RCC 7860 (cell line): ENCODE measurements at places on chromosomes 4 and X.

DNA sequence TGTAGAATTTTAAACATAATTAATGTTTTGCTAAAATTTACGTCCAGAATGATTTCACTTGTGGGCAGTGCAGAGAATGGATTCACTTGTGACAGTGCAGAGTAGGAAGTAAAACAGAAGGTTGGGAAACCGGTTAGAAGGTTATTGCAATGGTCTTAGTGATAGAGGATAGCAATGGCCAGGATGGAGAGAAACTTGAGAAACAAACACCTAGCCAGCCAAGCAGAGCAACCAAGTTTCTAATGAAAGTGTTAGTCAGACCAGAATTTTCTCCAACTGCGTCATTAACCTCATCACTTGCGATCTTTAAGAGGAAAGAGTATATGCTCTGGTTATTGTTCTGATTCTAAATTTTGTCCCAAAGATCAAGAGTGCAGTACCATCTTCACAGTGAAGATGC lies 50.0 kb upstream of the TBC1D9 start:
- no peak for DNase-seq

GRCh38 chr4:159046683-159047082 lies 56.2 kb upstream of the RAPGEF2 start:
- no peak for DNase-seq

DNA sequence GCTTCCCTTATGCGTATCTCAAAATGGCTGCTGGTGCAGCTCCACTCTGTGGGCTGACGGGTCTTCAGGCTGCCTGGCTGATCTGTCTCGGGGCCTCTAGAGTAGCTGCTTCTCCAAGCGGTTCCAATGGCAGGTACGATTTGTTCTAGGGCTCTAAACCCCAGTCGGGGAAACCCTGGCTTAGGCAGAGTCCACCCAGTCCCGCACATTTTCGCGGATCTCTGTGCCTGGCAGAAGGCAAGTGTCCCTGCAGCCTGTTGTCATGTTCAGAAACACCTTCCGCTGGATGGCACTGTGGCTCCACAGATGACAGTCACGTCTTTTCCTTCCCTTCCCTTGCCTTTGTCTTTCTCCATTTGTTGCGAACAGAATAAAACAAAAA lies 54.4 kb downstream of the NBDY start:
- DNase-seq, result no peak

GRCh38 chr4:162767083-162767482 lies 399.6 kb downstream of the NAF1 start:
- no peak for DNase-seq

- DNase-seq, result no peak
These were observed 30.0 kb downstream of the BBS12 start for GRCh38 chr4:122762520-122762919.

DNA sequence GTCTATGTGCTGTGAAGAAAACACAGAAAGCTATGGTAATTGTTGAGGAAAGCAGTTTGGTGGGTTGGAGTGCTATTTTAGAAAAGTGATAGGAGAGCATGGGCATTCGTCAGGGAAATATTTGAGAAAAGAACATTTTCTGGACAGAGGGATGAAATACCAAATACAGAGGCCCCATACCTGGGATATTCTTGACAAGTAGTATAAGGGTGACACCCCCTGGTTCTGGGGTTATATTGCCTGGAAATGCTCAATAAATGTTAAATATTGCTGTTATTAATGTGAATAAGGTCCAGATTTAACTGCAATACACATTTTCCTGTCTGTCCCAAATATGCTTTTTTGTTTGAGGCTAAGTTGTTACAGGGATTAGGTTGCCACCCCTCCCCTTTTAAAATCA lies 42.9 kb downstream of the WWC2 start:
- DNase-seq, result no peak

DNA sequence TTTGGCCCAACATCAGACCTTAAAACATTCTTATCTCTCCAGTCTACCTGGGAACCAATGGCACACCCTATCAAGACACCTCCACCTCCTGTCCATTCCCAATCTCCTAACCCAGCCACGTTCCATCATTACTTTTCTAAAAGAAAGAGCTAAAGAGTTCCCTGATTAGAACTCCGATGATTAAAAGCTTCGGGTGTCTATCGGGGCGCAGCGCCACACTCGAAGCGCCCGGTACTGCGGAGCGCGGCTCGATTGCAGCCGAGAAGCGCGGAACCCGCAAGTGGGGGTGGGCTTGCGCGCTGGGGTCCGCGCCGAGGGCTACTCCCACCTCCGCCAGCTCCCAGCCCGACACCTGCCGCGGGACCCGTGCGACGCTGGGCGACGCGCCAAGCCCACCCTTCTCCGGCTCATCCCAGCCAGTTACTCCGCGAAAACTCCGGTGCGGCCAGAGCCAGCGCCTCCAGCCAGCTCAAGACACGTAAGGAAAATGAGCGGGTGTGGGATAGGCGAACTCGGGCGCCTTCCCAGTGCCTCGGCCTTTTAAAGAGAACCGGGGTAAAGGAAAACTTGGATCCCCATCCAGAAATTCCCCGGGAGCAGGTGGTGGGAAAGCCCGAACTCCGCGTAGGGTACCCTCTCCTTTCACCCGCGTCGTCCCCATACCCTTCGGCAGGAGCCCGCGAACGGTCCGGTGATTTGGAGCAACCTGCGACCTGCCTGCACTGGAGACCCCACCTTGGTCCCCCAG lies 593 bp downstream of the NPY1R start:
- DNase-seq, result no peak

DNA sequence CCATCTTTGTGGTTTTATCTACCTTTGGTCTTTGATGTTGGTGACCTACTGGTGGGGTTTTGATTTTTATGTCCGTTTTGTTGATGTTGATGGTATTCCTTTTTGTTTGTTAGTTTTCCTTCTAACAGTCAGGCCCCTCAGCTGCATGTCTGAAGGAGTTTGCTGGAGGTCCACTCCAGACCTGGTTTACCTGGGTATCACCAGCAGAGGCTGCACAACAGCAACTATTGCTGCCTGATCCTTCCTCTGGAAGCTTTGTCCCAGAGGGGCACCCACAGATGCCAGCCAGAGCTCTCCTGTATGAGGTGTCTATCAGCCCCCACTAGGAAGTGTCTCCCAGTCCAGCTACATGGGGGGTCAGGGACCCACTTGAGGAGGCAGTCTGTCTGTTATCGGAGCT lies 199.3 kb upstream of the WDFY3 start:
- no peak for DNase-seq

DNA sequence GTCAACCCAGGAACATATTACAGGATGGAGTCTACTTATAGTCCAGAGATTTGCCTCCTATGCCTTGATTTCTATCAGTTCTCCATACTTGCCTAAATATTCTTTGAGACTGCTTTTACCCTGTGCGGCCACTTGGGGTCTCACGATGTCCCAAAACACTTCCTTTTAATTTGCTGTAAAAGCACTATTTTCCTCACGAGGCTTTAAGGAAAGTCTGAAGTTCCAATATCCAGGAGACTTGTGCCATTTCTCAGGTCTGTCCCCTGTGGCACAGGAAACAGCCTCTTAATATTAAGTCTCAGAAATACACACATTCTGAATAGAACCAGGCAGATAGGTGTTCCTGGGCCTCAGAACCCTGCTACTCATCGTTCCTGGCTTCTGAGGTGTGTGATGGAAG lies 142.9 kb downstream of the TMEM164 start:
- DNase-seq, result peak; percentile 6

DNA sequence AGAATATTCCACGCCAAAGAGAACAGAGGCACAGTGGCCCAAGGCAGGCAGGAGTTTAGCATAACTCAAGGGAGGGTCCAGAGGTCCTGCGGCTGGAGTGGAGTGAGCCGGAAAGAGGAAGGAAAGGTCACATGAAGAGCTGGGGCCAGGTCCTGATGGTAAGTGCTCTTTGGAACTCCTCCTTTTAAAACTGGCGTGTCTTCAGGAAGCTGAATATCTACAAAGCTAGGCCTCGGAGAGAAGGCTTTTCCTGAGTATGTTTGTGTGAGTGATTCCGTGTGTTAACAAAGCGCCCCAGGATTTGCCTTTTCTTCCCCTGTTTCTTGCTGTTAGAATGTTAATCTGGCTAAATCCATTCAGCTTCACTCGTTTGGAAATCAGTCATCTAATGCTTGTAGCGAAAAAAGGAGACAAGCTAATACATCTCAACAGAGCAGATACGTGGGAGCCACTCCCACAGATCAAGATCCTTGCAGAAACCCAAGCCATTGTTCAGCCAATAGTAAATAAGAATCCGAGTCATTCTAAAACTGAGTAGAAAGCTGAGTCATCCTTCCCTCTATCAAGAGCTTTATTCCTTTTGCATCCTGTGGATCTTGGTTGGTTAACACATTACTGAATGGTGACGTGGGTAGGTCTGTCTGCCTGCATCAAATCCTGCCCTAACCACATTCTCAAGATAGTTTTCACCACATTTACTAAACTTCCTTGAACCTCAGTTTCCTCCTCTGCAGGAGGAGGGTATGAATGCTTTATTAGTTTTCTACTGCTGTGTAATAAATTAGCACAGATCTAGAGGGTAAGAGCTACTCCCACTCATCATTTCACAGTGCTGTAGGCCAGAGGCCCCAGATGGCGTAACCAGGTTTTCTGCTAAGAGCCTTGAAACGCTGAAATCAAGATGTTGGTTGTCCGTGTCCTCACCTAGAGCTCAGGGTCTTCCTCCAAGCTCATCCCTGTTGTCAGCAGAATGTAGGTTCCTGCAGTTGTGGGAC lies 43.2 kb upstream of the RBM47 start:
- peak; percentile 99 for DNase-seq

DNA sequence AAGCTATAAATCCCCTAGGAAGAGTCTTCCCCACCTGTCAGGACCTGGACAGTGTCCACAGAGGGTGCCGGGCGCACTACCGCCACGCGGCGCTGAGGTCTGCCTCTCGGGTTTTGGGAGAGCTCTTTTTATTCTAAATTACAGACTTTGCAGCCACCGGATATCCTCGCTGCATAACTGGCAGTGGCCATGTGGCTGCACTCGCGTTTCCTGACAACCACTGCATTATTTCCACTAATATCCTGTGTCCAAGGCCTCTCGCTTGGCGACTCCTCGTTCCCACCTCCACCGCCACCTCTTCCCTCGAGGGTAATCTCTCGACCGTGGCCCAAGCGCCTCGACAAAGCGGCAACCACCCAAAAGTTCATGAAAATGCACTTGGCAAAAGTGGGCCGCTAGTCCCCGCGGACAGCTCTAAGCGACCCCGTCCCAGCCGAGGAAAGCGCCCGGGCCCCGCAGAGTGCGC lies 512 bp upstream of the TMEM131L start:
- no peak for DNase-seq

GRCh38 chr4:147723326-147723725 lies 8.6 kb upstream of the ARHGAP10 start:
- DNase-seq, result no peak

DNA sequence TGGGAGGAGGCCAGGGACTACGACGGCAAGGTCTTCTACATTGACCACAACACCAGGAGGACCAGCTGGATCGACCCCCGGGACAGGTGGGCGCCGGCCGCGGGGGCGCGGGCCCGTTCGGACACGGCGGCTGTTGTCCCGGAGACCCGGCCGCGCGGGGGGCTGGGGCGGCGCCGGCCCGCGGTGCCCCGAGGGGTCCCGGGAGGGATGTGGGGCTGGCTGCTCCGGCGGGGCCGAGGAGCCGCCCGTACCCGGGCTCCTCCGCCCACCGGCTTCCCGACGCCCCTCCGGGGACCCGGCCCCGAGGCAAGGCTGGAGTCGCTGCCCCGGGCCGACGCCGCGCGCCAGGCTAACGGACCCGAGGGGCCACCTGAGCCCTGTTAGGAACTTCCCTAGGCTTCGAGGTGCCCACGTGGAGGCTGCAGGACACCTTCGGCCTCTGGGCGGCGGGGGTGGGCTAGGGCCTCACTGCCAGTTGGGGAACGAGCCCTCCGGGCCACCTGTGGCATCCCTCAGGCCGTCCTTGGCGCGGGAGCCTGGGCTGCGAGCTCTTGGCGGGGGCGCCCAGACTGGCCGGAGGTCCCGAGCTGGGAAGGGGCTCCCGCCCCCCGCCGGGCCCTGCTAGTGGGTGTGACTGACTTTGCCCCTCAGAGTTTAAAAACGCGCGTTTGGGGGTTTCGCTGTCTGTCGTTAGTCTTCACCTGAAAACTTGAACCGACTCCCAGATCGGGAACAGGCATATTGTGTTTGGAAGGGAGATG lies 660 bp downstream of the WWC2 start:
- no peak for DNase-seq

DNA sequence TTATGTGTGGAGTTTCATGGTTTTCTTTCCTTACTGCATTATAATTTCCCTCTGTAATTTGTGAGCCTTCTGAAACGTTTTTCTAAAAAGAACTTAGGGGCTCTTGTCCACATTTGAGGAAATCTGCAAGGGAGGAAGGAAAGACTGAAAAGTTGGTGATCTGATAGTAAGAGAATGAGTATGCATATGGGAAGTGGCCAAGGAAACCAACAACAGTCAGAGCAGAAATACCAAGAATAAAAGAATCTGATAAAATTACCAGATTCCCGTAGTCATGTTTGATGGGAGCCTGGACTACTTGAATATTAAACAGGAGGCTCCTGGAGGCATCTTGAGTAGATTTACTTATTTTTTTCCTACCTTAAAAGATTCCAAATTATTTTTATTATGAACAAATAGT lies 50.1 kb downstream of the MEPE start:
- DNase-seq, result no peak

DNA sequence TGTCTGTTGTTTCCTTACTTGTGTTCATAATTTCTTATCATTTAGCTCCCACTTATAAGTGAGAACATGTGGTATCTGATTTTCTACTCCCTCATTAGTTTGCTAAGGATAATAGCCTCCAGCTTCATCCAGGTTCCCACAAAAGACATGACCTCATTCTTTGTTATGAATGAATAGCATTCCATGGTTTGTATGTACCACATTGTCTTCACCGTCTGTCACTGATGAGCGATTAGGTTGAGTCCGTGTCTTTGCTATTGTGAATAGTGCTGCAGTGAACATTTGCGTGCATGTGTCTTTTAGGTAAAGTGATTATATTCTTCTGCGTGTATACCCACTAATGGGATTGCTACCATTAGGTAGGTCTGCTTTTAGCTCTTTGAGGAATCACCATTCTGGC lies 624.3 kb upstream of the EPHA5 start:
- no peak for DNase-seq

DNA sequence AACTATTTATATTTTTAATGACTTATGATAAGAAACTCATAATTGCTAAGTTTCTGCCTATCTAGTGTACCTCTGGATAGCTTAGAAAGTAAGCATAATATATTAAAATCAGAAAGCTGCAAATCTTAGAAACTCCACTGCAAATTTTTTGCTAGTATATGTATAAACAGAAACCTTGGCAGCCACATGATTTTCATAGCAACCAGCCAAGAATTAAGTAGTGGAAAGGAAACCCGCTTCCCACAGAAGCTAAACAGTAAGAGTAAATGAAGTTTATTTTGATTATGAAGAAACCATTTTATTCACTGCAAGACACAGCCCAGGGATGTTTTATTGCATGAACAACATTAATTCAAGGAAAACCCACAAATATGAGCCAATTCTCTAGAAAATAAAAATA lies 872.5 kb upstream of the ADGRL3 start:
- DNase-seq, result no peak

- peak; percentile 70 for DNase-seq
These were observed 54.9 kb downstream of the MAP7D2 start for GRCh38 chrX:20061855-20062254.

- DNase-seq, result no peak
These were observed 6.7 kb downstream of the LAMP2 start for GRCh38 chrX:120462370-120462769.

GRCh38 chr4:2484993-2485392 lies 16.1 kb downstream of the RNF4 start:
- DNase-seq, result no peak
